ENCODE measurements at places on chromosomes 5 and 9.

DNA sequence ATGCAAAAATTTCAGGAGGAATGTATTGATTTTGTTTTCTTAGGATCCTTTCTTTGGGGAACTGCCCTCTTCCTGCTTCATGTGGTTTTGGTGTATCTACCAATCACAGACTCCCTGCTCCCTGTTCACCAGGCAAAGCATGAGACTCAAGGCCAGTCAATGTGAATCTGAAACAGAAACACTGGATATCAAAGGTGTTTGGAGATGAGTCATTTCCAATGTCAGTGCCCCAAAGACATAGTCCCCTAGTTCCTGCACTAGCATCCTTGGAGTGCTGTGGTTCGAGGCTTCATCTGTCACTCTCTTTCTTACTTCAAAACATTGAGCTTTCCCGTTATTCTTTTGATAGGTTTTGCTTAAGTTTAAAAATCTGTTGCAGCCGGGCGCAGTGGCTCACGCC lies 8.1 kb downstream of the PPP3R2 start:
- no peak for DNase-seq

DNA sequence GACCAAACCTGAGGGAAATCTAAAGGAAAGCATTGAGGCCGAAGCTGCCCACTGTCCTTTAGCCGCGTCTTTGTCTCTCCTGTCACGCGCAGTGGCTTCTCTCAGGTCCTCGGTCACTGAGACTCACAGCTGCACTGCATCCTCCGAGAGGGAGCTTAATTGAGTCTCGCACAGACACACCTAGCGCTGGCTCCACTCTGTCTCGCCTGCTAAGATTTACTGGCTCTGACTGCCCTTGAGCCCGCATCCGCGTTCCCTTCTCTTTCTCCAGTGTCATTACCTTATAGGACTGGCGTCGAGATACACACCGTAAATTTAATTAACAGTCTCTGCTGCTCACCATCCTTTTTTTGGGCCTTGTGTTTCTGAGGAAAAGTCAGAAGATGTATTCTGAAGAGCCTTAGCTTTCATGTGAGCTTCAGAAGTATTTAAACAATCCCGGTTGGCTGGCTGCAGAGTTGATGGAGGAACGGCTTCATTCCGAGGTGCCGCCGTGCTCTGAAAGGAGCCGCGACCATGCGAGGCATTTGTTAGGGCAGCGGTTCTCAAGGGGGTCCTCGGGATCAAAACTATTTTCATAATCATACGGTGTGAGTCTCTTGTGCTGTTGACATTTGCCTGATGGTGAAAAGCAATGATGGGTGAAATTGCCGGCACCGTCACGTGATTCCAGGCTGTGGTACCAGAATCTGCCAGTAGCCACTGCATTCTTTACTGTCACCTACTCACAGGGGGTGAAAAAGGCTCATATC lies 58.3 kb downstream of the GPR107 start:
- DNase-seq, result no peak

- DNase-seq, result no peak
Measured at GRCh38 chr5:32991421-32991815, 280.3 kb downstream of the NPR3 start.

- no peak for DNase-seq
Measured at GRCh38 chr5:168055961-168056360, 235.5 kb upstream of the WWC1 start.

DNA sequence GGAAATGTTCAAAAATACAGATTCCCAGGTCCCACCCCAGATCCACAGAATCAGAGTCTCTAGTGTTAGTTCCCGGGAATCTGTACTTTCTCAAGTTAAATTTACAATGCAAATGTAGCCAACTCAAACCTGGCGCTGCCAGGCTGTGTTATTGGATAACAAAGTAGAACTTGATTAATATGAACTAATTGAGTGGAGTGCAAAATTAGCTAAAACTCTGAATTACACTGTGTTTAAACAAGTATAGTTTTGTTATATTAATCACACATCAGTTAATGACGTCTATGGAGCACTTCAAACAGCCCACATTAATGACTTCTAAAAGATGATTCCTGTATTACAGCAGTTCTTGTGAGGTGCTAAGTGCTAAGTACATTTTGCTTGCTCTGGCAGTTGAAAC lies 32.4 kb upstream of the CYFIP2 start:
- DNase-seq, result no peak

- no peak for DNase-seq
Measured at GRCh38 chr5:31291323-31291854, 97.9 kb downstream of the CDH6 start.

- DNase-seq, result no peak
Measured at GRCh38 chr5:893137-893506, 438 bp downstream of the TRIP13 start.

- no peak for DNase-seq
Measured at GRCh38 chr5:80037366-80037765, 2.2 kb downstream of the THBS4 start.

GRCh38 chr9:129140397-129141065 lies 29.3 kb downstream of the PTPA start:
- no peak for DNase-seq

- DNase-seq, result no peak
Measured at GRCh38 chr5:57382655-57383054, 100.0 kb downstream of the ACTBL2 start.

- DNase-seq, result no peak
Measured at GRCh38 chr5:56814361-56814962, 887 bp upstream of the MAP3K1 start.

- DNase-seq, result no peak
Measured at GRCh38 chr9:73104342-73104741, 47.3 kb upstream of the ANXA1 start.

DNA sequence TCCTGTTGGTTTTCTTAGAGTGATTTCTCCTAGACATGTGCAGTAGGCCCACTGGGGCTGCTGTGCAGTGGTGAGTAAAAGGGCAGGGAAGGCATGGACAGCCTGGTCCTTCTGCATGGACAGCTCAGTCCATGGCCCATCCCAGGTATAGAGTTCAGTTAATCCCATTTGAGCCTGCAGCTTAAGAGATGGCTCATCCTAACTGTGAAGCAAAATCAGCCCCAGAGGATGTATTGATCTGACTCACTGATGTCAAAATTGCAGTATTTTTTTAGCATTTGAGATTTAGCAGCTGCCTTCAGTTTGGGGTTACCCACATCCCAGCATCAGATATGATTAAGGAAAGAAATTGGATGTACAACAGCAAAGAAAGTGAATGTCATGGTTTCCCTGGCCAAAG lies 93.4 kb downstream of the PDE6A start:
- DNase-seq, result no peak

GRCh38 chr5:124343451-124343867 lies 403.0 kb downstream of the ZNF608 start:
- no peak for DNase-seq

DNA sequence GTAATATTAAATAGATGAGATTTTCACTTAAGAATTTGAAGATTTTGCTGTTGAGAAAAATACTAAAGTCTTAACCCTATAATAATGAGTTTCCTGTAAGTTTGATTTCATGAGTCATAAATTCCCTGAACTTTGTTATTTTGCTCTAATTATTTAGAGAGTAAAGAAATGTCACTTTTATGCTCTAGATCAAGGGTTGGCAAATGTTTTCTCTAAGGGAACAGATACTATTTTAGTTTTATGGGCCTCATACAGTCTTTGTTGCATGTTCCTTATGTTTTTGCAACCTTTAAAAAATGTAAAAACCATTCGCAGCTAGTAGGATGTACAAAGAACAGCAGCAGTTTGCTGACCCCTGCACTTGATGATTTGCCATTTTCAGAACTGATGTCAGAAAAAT lies 480 bp upstream of the TXNDC8 start:
- no peak for DNase-seq

- no peak for DNase-seq
Measured at GRCh38 chr9:18253950-18254349, 220.0 kb upstream of the ADAMTSL1 start.

GRCh38 chr9:99259231-99259918 lies 37.3 kb downstream of the SEC61B start:
- no peak for DNase-seq

GRCh38 chr9:133246991-133247390 lies 28.0 kb downstream of the ABO start:
- no peak for DNase-seq

- no peak for DNase-seq
Measured at GRCh38 chr5:68443091-68443490, 227.5 kb downstream of the PIK3R1 start.

- DNase-seq, result no peak
Measured at GRCh38 chr9:134923466-134923865, 5.8 kb upstream of the FCN1 start.

DNA sequence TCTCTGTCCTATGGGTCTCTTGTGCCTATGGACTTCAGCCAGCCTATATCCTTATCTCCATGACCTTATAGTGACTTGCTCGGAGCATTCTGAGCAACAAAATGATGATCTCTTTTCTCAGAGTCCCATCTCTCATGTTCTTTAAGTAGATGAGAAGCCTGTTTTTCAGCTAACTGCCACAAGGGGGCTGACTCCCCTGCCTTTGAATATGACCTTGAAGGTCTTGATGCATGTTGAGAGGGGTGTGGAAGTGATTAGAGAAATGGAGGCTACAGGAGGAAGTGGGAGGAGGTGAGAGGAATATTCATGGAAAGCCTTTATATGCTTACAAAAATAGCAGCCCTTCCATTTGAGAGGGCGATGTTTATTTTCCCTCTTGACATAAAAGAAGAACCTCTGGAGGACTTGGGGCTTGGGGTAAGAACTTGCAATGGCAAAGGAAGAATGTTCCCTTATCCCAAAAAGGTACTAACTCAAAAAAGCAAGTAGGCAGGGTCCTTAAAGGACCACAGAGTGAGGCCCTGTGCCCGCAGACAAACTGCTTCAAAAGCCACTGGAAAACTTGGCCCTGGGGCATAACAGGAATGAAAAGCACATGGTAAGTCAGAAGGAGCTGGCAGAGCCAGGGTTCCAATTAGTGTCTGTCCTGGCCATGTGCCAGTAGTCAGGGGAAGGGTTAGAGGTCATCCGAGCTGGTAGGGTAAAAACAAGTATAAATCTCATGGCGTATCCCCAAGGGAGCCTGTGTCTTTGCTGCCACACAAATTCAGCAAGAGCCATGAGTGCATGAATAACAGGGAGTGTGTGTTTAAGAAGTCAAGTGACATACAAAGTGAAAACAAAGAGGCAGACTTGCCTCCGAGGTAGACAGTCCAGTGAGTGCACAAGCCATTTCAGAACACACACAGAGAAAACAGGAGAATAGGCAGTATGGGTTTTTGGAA lies 39.1 kb downstream of the FGD3 start:
- DNase-seq, result peak; percentile 43

DNA sequence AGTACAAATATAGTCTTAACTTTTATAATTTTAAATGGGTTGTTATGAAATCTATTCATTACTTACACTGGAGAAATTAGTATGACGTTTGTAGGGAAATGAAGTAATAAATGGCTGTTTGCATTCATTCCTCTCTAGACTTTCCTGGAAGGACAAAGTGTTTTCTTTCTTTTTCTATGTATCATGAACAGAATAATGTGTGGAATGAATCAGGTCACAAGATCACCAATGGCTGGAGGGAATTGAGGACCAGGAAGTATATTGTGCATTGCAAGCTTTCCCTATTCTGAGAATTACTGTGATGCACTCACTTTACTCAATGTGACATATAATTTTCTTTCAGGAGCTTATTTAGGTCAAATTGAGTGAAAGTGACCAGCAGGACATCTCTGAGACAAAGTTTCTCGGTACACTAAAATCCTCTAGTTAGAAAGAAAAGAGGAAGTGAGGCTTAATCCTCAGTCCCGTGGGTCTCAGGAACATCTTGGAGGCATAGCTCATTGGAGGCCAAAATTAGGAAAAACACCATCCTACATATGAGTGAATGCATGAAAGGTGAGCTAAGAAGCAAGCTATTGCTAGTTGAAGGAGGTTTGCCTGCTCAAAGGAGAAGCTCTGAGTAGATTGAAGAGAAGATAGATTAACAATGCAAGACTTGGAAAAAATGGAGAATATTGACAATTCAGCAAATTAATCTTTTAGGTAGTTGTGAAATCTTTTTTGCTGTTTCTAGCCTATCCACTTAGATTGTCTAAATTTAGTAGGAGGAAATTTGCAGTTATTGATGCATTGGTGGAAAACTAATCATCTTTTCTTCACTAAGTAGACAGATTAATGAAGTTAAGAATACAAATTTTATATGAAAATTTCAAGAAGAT lies 28.0 kb downstream of the ERAP2 start:
- DNase-seq, result no peak

- no peak for DNase-seq
Measured at GRCh38 chr5:77590347-77590746, 48.2 kb downstream of the OTP start.

DNA sequence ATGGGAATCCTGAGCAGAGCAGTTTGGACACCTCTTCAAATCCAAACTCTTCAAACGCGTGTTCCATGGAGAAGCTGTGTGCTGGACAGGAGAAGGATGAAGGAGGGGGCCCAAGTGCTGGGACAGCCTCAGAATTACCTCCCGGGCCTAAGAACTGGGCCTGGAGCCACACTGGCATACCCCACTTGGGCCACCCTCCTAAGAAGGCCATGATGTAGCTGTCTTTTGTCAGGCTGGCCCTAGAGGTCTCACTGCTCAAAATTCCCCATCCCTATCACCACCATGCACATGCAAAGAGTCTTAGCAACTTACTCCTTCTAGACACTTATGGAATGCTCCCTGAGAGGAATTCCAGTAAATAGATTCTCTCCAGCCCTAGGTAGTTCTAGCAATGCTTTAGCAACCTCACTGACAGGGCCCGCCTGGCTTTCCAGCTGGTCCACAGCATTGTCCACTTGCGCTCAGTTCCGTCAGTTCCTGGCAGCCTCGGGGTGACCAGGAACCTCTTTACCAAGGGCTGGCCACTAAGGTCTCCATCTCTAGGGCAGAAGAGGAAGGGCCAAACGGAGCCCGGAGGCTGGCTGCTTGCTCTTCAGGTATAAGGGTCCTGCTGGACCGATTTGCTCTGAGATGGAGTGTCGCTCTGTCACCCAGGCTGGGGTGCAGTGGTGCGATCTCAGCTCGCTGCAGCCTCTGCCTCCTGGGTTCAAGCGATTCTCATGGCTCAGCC lies 75.3 kb downstream of the RGS3 start:
- no peak for DNase-seq

- DNase-seq, result no peak
Measured at GRCh38 chr5:128470663-128471062, 67.4 kb downstream of the FBN2 start.

GRCh38 chr9:87464992-87465378 lies 32.7 kb upstream of the DAPK1 start:
- DNase-seq, result no peak

GRCh38 chr9:70112981-70113380 lies 69.3 kb downstream of the MAMDC2 start:
- DNase-seq, result no peak

DNA sequence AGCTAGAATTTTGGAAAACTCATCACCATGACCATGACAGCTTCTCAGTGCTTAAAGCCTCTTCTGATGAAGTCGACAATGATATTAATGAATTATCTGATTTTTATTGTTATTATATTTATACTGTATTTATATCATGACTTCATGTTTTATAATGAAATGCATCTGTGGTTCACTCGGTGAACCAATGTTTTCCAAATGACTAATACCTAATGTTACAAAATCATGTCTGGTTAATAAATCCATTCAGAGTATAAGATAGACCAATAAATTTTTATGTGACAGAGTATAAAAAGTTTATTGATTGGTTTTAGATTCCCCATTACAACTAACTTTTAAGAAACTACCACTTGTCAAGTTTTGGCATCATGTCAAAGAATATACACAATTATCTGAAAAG lies 416.5 kb downstream of the MLLT3 start:
- DNase-seq, result no peak

GRCh38 chr9:24189986-24190385 lies 355.7 kb downstream of the IZUMO3 start:
- no peak for DNase-seq

Data from activated naive CD4-positive, alpha-beta T cell (primary cell).